Uterus (tissue), 4 donors: ENCODE measurements at places on chromosomes 2 and 18.
A peak's percentile ranks its signal among the peaks of the same experiment; 100 is the strongest.

DNA sequence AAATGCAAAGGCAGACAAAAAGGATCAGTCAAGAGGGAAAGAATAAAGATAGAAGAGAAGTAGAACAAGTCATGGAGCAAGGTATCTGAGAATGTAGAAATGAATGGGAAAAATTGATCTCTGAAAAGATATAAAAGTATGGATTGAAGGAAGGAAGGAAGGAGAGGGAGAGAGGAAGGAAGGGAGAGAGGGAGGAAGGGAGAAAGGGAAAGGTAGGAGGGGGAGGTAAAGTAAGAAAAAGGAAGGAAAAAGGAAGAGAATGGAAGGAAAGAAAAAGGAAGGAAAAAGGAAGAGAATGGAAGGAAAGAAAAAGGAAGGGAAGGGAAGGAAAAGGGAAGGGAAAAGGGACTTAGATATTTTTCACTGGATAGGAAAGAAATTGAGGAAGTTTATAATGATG is 31.5 kb upstream of the TTC21B start:
- no peak for DNase-seq

DNA sequence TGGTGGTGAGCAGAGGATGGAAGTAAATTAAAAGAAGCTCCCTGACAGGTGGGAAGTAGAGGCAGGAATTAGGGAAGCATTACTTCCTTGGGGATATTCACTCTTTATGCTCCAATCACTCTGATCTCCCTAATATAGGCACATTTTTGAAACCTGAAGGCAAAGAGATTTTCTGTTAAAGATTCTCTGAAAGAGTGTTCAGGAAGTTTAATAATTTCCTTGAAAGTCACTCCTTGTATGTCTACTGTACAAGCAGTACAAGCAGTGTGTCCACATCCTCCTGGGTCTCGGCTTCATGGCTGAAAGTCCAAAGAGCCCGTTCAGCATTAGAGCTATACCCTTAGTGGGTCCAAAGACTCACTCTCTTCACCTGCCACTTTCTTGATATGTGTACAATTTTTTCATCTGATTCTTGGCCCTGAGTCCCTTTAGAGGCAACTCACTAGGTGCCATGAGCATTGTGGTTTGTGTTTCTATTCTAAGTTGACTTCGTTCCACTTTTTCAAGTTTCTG is 60.2 kb downstream of the AAK1 start:
- DNase-seq: no peak

DNA sequence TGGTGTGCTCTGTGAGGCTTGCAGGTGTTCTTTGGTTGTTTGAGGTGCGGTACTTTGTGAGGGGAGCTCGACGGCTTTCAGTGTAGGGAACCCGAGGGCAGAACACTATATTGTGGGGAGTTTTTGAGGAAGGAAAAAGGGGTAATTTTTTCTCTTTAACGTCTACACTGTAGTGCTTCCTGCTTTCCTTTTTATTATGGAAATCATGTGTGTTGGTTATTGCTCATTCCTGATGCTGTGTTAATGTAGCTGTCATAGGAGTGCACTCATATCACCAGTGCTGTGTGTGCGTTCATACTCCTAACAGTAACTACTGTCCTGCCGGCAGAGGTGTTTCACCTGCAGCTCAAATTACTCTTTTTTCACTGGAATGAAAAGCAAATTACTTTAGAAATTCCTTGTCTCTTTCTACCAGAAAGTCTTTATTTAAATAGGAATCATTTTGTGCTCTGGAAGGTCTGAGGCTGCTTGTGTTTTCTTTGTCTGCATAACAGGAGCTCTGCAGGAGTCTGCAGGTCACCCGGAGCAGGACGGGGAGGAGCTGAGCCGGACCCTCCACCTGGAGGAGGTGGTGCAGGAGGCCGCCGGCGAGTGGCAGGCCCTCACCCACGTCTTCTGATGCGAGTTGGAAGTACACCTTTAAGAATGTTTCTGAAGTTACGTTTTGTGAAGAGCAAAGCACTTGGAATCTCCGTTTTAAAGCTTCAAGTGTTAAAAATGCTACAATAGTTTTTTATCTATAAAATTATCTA is 145.5 kb downstream of the ZNF236 start:
- DNase-seq: no peak

- peak; percentile 66 for DNase-seq
Measured at GRCh38 chr18:3623769-3624545, 174.0 kb downstream of the TGIF1 start.

DNA sequence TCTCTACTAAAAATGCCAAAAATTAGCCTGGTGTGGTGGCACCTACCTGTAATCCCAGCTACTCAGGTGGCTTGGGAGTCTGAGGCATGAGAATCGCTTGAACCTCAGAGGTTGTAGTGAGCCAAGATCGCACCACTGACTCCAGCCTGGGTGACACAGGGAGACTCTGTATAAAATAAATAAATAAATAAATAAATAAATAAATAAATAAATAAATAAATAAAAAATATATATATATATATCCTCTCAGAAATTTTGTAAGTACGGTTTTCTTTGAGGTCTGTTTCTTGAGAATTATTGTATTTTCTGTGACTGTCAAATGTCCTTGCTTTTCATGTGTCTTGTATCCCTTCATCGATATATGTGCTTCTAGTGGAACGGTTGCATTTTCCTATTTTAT is 406.9 kb upstream of the FIGN start:
- no peak for DNase-seq

GRCh38 chr18:36469461-36469860 is 171.9 kb downstream of the FHOD3 start:
- no peak for DNase-seq

DNA sequence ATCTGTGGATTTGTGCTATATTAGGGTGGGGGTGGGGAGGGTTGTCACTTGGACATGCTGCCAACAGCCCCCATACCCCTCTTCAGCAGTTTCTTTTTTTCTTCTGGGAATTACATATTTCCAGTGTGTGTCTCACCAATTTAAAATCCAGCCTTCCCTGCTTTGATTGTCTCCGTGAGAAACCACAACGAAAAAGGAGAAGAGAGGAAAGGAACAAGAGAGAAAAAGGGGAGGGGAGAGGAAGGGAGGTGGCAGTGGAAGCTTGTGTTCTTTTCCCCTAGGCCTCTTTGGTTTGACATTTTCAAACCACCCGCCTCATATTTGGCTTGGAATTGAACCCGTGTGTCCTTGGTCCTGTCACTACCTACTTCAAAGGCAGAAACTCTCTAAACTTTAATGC is 860 bp downstream of the CTNNA2 start:
- no peak for DNase-seq

GRCh38 chr2:375270-375955 is 87.5 kb upstream of the ALKAL2 start:
- no peak for DNase-seq

DNA sequence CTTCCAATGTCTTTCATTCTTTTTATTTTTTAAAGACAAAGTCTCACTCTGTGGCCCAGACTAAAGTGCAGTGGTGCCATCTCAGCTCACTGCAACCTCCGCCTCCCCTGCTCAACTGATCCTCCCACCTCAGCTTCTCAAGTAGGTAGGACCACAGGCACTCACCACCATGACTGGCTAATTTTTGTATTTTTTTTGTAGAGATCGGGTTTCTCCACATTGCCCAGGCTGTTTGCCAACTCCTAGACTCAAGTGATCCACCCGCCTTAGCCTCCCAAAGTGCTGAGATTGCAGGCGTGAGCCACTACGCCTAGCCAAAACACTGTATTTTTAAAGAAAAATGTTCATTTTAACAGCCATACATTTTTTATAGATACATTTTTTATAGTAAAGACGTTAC is 12.7 kb downstream of the GCKR start:
- DNase-seq: no peak

DNA sequence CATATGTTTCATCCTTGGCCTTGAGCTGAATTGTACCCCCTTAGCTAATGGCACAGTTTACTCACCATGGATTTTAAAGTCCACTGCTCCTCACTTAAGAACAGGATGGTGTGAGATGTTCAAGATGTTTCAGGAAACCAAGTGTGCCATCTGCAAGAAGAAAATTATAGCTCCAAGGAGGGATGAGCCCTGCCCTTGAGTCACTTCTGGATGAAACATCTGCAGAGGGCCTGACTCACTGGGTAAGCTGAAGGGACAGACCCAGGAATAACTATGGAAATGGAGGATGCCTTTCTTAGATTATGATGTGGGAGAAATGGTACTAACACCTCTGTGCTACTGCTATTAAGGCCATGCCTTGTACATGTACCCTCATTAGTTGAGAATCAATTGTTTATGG is 6.4 kb downstream of the MARS2 start:
- DNase-seq: no peak

DNA sequence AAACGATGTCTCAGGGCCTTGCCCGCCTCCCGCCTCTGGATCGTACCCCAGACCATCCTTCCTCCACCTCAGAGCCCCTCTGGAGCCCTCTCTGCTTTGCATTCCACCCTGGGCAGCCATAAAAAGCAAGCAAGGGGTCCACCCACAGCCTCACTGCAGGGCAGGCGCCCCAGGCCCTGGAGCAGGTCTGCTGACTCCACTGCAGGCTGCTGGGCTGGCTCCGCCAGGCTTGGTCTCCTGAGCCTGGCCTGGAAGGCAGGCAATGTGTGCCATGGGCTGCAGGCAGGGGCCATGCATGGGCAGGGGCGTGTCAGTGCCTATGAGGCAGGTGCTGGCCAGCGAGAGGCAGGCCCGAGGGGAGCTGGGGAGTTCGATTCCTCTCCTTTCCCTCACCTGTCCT is 186.0 kb downstream of the ANKRD30B start:
- no peak for DNase-seq

GRCh38 chr2:174486563-174487107 is at the start of gene GPR155:
Gene GPR155 (minus strand): TSS chr2:174487029. CDS start chr2:174481956, 5,073 bp downstream.
- peak; percentile 75 for DNase-seq

- DNase-seq: no peak
Measured at GRCh38 chr2:134926231-134926931, 7.8 kb downstream of the CCNT2 start.

DNA sequence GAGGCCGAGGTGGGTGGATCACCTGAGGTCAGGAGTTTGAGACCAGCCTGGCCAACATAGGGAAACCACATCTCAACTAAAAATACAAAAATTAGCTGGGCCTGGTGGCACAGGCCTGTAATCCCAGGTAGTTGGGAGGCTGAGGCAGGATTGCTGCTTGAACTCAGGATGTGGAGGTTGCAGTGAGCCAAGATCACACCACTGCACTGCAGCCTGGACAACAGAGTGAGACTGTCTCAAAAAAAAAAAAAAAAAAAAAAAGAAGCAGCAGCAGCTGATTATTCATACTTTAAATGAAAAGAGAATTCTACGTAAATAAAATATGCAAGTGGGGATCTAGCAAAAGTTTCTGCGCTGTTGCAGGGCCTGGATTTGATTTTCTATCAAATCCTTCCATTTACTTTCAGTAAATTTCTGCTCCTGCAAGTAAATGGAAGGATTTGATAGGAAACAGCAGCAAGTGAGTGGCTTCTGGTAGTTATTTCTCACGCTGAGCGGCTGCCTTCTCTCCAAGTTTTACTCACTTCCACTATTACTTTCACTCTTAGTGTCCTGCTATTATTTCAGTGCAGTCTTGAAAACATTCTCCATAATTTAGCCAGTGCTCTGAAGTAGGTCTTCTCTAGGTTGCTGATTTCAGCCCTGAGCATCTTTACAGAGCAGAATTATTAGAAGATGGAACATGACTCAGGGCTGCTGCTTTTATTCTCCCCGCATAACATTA is 68.4 kb downstream of the SLC16A14 start:
- no peak for DNase-seq

DNA sequence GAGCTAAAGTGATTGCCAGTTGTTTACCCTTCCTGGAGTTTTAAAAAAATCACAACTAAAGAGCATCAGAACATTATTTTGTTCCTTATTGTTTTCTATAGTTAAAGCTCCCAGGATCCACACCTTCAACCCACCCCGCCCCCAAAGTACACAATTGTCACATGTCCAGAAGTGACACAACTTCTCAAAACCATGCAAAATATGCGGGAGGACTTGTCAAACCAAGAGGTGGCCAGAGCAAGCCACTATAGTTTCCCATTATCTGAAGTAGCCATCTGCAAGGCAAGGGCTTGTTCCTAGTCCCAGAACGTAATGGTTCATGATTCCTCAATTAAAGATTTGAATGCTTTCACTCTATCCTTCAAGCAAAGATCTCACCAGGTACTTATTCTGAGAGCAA is 9.9 kb upstream of the INO80C start:
- no peak for DNase-seq

GRCh38 chr2:216590780-216591179 is 42.4 kb upstream of the IGFBP2 start:
- DNase-seq: peak; percentile 82

GRCh38 chr2:207670887-207671286 is 40.6 kb upstream of the CCNYL1 start:
- no peak for DNase-seq

DNA sequence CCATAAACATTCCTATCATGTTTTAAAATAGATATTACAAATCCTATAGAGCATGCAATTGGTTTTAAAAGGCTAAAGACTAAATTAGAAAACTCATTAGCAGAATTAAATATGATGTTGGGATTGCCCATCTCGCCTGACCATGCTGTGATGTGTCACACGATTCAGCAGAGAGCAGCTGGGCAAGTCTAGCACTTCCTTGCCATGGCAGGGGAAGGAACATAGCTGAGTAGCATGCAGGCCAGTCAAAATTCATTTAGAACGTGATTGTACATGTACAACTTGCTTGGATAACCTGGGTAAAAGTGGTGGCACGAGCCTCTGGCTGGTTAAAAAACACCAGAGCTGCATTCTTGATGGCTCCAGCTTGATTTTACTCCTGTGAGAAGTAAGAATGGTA is 81.3 kb downstream of the SCN3A start:
- DNase-seq: no peak

- DNase-seq: no peak
Measured at GRCh38 chr2:226461981-226462380, 337.6 kb downstream of the IRS1 start.

DNA sequence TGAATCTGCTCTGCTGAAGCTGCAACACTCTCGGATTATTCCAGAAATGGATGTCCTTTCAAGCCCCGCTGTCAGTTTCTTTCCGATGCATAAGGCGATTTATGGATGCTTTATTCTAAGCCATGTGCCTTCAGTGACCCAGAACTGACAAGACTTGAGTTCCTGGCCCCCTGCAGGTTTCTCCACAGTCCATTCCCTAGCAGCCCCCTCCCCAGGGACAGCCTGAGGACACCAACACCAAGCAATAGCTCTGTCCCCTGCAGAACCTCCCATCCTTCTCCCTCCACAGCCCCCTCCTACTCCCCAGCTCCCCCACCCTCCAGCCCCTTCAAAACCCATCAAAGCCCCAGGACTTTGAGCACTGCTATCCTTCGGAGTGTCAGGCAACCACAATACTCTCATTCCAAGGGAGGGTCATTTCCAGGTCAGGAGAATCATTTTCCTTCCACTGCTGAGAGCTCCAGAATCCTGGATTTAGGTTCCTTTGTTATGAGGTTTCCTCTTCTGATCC is 24.6 kb upstream of the SPP2 start:
- no peak for DNase-seq
